ENCODE measurements at places on chromosomes 2 and 18.

DNA sequence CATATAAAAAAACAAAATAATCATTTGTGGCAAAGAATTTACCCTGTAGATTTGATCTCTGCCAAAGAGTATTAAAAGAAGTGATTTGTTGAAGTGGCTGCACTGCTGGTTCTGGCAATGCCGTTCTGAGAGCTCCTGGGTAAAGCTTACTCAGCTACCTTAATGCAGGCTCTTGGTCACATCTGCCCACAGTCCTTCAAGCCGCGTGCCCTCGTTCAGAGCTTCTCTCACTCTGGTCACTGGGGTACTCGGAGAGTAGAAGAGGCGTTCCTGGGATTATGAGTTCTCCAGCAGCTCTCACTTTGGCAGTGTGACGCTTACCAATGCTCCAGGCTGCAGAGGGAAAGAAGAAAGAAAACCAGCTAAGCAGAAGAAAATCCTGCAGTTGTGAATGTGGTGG is 57.9 kb downstream of the ACVR1 start:
- no peak for DNase-seq

DNA sequence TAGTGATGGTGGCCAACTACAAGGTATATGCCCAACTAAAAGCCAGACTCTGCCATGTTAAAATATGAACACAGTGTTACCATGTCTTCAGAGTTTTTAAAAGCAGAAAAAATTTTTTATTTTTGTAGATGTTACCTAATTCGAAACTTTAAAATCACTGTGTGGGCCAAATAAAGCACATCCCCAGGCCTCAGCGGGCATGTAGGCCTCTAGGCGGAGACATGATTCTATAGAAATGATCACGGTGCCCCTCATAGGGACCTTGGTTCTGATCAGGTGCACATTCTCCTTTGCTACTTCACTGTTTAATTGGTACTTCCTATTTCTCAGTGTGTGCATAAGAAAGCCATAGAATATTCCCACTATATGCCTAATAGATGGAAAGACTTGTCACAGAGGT is 349.2 kb downstream of the XIRP2 start:
- DNase-seq, result no peak

GRCh38 chr2:37812414-37812813 is 112.7 kb upstream of the RMDN2 start:
- no peak for DNase-seq

GRCh38 chr18:11369556-11369955 is 220.2 kb upstream of the PIEZO2 start:
- no peak for DNase-seq

DNA sequence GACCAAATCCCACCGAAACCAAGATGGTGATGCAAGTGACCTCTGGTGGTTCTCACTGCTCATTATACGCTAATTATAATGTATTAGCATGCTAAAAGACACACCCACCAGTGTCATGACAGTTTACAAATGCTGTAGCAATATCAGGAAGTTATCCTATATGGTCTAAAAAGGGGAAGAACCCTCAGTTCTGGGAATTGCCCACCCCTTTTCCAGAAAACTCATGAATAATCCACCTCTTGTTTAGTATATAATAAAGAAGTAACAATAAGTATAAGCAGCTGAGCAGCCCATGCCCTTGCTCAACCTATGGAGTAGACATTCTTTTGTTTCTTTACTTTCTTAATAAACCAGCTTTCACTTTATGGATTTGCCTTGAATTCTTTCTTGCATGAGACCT is 31.0 kb upstream of the FMNL2 start:
- no peak for DNase-seq

- peak; percentile 76 for DNase-seq
These were observed 36.0 kb downstream of the PCBP1 start for GRCh38 chr2:70123051-70123828.

GRCh38 chr2:238912228-238912915 is 64.5 kb downstream of the TWIST2 start:
- DNase-seq, result no peak

- no peak for DNase-seq
These were observed 74.0 kb downstream of the FRZB start for GRCh38 chr2:182792441-182792840.

GRCh38 chr2:207767461-207768167 is 2.1 kb downstream of the FZD5 start:
- DNase-seq, result peak; percentile 39

GRCh38 chr2:43513796-43514195 is 82.0 kb downstream of the THADA start:
- peak; percentile 24 for DNase-seq

DNA sequence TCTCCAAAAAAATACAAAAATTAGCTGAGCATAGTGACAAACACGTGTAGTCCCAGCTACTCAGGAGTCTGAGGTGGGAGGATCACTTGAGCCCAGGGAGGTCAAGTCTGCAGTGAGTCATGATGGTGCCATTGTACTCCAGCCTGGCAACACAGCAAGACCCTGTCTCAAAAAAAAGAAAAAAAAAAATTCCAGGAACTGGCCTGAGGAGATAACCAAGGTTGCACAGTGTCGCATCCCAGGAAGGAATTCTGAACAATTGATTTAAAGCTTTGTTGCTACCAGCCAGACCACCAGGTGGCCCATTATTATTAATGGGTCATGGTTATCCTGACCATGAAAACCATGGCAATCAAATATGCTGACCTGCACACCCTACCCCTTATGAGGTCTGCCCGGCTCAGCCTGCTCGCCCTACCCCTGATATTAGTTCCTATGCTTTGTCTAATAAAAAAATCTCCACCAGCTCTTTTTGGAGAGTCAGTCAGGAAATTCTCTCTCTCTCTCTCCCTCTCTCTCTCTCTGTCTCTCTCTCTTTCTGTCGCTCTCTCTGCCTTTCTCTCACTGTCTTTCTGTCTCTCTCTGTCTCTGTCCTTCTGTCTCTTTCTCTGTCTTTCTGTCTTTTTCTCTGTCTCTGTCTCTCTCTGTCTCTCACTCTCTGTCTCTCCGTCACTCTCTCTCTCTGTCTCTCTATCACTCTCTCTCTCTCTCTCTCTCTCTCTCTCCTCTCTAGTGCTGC is 73.7 kb downstream of the NCAPH start:
- DNase-seq, result no peak

DNA sequence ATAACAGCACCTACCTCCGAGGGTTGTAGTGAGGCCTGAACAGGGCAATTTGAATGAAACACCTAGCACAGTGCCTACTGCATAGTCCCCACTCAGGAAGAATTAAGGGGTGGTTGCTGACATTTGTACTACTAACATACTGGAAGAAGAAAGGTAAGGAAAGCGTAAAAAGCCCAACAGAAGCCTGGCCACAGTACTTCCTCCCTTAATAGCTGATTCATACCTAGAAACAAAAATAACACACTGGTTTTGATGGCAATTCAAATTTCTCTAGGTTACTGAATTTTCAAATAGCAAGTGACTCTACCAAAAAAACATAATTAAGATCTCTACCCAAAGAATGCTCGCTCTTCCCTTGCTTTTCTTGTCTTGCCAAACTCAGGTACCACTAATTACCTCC is 16.2 kb downstream of the SUCLG1 start:
- no peak for DNase-seq

- DNase-seq, result peak; percentile 73
These were observed 820 bp upstream of the SH3BP4 start for GRCh38 chr2:234950730-234951663.

- DNase-seq, result no peak
These were observed 205.8 kb downstream of the INSIG2 start for GRCh38 chr2:118294063-118294462.

GRCh38 chr2:27509326-27509725 is 12.7 kb downstream of the GCKR start:
- peak; percentile 9 for DNase-seq

DNA sequence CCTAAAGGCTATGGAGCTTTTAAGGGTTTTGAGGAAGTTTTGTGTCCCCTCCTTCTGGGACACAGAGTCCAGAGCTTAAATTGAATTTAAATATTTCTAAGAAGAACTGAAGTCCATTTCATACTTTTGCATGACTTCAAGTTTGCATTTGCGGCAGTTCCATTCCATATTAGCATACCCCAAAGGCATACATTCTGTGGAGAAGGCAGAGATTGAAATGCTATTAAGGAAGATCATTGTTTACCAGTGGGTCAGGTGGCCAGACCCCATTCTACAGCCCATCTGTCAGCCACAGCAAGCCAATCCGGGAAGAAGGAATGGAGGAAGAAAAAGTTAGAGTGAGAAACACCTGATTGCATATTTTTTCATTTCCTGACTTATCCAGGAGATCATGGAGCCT is 75.0 kb downstream of the DNAH7 start:
- no peak for DNase-seq

DNA sequence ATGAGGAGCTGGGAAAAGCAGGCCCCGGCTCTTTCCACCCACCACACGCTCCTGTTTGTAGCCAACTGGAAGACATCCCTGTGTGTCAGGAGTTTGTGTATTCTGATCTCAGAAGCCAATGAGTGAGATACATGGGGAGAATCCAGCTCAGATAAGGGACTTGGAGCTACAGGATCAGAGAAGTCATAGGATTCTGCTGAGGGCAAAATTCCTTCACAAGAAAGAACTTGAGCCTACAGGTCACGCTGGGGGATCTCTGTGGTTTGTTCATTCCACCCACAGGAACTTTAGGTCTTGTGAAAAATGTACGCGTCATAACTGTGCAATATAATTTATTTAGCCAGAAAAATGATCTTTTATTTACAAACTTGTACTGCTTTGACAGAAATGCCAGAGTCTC is 80.1 kb upstream of the SMIM21 start:
- peak; percentile 24 for DNase-seq

DNA sequence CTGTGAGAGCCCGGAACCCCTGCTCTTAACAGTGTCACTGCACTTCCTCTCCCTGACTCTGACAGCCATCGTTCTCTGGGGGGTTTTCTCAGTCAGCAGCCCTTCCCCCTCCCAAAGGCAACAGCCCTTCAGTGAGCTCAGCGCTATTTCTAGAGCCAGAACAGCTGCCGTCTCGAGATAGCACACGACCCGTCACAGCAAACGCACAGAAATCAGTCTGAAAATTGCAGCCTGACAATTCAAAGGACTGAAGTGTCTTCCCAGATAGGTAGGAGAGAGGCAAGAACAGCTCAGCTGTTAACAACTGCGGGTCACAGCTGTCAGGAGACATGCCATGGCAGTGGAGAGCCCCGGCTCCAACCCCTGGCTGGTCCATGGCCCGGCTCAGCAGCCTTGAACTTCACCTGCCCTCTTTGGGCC is 45.4 kb downstream of the ST8SIA5 start:
- DNase-seq, result no peak

DNA sequence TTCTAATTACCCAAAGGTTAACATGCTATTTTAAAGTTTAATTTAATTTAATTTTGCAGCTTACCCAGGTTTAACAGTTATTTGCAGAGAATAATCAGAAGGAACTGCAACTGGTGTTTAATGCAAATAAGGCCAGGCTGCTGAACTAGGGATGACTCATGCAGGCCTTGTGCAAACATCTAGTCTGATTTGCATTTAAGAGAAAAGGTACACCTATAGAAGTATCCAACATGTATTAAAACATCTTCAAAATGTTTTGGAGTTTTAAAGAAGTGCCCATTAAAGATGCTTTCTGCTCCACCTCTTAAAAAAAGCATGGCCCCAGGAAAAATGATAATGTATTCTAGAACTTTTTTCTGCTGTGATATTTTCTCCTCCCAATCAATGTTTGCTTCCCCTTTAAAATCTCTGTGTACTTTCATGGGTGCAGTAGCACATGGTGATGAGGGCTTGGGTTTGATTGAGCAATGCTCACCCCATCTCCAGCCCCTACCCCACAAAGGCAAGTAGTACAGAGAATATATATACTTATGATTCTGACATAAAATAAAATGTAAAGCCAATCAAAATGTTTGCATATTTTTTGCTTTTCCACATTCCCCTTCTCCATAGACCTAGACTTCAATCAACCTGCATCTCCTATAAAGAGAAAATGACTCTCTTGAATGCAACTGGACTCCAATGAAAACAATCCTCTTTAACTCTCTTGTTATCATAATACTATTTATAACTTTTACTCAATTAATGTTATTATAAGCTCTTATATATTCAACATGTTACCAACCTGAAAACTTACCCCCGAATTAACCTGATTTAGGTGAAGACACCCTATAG is 54.1 kb downstream of the ATP8B1 start:
- peak; percentile 56 for DNase-seq

GRCh38 chr2:39718483-39718882 is 52.8 kb downstream of the TMEM178A start:
- peak; percentile 68 for DNase-seq

GRCh38 chr2:1360557-1361250 is 52.6 kb upstream of the TPO start:
- no peak for DNase-seq

DNA sequence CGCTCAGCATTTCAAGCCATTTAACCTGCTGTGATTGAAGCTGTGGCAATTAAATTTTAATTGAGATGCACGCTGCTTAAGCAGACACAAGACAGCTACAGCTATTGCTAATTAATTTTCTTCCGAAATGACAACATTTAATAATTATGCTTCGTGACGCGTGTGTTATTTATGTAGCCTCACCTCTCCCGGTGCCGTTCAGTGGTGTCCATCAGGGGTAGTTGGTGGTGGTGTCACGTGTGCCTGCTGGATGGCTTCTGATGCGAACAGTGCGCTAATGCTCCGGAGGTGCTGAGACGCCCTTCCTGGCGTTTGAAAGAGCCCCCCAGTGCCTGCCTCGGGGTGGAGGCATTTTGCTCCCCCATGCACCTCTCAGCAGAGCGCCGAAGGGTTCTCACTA is 39.5 kb downstream of the GLI2 start:
- DNase-seq, result no peak

DNA sequence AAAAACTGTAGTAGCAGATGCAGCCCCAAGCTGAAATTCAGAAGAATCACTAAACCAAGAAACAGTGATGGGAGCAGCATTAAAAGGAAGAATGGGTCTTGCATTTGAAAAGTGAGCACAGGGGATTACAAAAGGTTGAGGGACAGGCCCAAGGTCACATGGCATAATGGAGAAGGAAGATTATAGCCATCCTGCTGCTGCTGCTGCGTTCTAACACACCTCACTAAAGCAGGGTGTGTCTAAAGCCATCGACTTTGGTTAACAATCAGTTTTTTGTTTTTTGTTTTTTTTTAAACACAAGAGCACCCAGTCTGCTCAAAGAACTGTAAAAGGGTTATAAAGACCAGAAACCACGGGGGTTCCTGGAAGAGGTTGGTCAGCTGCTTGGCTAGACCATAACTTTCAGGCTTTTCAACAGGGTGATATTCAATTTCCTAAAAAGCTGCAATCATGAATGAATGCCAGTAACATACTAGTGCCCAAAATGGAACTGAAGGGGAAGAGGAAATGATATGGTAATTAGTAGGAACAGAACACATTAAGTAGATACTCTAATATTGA is 102.6 kb downstream of the MYO5B start:
- no peak for DNase-seq

DNA sequence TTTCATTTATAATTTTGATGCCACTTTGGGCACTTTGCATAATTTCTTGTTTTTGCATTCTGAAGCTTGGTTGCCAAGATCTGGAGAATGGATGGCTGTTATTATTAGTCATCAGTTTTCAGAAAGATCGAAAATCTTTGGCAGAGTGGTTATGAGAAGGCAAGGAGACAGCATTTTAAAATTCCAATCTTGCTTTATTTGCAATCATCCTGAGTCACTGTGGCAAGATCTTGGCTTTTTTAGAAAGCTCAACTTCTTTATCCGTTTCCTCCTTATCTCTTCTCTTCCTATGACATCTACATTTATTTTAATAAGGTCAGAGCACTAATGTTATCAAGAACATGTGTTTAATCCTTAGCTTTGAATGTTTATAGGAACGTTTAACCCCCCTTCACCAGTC is 31.1 kb upstream of the EIF2AK3 start:
- peak; percentile 74 for DNase-seq
